ENCODE measurements at places on chromosomes 1 and 21.

DNA sequence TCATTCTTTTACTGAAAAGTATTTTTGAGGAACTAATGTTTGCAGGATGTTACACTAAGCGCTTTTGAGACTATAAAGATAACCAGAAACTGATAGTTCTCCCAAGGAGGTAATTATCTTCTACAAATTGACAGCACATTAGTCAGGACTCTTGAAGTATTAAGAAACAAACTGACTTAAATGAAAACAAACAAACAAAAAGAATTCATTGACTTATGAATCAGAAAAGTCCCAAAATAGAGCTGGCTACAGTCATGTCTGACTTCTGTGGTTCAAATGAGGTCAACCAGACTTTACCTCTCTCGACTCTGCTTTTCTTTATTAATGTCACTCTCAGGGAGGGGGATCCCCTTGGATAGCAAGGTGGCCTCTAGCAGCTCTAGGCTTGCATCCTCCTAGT, 296.8 kb downstream of the TPR start:
- no peak for DNase-seq

DNA sequence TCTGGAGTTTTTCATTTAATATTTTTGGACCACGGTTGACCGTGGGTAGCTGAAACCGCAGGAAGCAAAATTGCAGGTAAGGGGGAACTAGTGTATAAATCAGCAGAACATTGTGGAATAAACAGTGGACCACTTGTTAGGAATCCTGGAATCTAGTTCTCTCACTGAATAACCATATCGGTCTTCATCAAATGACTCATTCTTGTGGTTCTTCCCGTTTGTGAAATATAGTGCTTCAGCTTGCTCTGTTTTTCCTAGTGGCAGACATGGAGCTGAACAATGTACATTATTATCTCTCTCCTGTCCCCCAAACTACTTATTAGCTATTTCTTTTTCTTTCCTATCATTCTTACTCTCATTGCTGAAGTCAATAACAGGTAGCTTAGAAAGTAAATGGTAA, 61.9 kb downstream of the HSPA13 start:
- no peak for DNase-seq

GRCh38 chr1:185439727-185440415, 122.8 kb upstream of the IVNS1ABP start:
- no peak for DNase-seq

- DNase-seq = no peak
These were observed 16.4 kb downstream of the HTR1D start for GRCh38 chr1:23200883-23201282.

GRCh38 chr1:27575840-27576331, 28.1 kb downstream of the AHDC1 start:
- no peak for DNase-seq
